ENCODE measurements at places on chromosomes 4 and X. TPM values are rescaled to one million over a fixed set of nuclear protein-coding genes. Genes with fewer than 3 reads are reported as not detected.

Gene USP17L26
- not detected for total RNA-seq

Gene CCKAR
- not detected for total RNA-seq

Gene FAM53A
- total RNA-seq: 2.9 TPM

Gene CRMP1
- total RNA-seq: not detected

Gene GUCY2F
- total RNA-seq: not detected

Gene COX7B2
- not detected for total RNA-seq
